Fibroblast of villous mesenchyme (primary cell): ENCODE measurements at places on chromosomes 16 and 17.

DNA sequence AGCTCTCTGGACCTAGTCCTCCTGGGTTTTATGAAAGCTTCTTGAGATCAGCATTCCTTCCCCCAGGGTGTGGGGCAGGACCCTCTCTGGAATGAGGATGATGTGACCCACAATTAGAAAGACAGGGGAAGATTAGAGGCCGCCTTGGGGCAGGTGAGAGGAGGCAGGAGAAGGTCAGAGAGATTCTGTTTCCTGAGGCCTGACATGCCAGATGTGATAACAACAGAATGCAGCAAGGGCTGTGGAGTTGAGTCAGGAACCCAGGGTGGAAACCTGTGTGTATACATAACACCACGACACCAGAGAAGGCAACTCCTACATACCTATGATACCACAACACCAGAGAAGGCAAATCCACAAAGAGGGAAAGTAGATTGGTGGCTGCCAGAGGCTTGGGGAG lies 5.4 kb upstream of the SLC5A10 start:
- no peak for DNase-seq

GRCh38 chr16:88062341-88063210 lies 111.3 kb downstream of the BANP start:
- peak; percentile 78 for DNase-seq

- no peak for DNase-seq
Measured at GRCh38 chr16:89312194-89312593, 94.7 kb downstream of the ZNF778 start.

- peak; percentile 8 for DNase-seq
Measured at GRCh38 chr16:57941016-57941664, 29.8 kb downstream of the CNGB1 start.

DNA sequence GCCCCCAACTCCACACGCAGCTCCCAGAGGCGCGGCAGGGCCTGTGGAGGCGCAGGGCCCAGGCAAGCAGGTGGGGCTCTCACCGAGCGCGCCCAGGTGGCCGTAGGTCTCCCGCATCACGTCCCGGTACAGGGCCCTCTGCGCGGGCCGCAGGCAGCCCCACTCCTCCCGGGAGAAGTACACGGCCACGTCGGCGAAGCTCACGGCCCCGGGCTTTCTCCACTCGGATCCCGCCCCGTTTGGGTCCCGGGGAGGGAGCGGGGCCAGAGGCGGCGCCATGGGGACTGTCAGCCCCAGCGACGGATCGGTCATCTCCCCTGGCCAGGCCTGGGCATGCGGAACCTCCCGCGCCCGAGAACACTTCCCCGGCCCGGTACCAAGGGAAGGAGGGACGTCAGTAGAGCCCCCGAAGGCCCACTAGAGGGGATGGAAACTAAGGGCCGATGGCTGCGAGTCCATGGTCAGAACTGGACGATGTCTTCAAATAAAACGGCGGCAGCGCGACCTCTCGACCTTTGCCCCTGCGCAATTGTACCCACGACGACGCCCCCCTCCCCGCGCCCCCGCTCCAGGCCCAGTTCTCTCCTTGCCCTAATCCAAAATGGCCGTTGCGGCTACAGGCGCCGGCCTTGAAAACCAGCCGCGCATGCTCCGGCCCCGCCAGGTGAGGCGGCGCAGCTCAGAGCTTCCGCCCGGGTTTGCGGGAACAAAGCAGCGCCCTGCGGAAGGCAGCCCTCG lies at the start of gene ZNF747:
Gene ZNF747 (minus strand): TSS at position 491 of the 738 bp plus-strand sequence. CDS start 179 bp downstream, at position 312.
- peak; percentile 84 for DNase-seq

DNA sequence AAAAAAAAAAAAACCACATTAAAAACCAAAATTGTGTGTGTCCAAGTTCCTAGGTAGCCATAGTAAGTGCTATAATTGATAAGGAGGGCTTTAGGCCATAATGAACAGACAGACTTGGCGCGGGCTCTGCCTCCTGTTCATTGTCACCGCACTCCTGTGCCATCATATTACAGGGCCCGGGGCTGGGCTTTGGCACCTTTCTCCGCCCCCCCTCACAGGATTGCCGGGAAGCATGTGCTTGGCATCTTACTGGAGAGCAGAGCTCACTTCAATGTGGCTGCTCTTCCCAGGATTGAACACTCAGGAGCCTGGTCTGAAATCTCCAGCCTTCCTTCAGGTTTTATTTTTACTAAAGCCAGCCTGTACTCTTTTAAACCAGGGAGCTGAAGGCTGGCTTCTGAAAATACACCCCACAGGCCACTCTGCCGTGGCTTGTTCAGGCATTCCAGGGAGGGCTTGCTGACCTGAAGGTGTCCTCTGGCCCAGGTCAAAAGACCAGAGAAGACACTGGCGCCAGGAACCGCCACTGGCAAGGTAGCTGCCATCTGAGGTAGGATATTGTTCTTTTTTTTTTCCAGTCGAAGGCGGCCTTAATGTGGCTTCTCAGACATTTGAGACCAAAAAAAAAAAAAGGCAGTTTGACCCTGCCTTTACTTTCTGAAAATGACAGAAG lies 39.3 kb downstream of the DHRS7B start:
- no peak for DNase-seq

DNA sequence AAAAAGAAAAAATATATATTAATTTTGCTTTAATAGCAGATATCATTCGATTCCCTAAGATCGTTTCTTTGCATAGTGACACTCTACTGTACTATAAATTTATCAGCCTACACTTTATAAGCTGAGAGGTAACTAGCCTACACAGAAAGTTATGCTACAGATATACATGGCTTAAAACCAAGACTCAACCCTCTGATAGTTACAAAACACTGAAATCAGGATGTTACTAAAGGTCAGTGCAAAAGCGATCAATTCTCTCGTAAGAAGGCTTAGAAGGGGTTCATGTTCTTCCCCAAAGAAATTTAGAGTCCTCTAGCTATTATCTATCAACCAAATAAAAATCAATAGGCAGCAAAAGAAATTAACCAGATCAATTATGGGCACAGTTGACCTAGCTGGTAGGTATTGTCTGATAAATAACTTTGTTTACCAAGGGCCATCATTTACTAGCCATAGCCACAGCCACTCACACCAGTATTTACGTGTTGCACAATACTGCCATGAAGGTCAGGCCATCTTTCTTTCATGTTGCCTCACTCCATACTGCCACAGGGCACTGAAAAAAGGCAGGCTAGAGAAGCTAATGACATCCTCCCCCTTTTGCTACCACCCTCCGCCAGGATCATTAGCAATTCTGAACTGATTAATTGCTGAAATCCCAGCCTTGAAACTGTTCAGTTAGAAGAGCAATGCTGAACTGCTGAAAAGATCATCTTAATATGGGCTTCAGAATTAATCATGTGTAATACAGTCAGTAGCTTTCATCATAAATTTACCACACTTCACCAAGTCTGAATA lies 43.7 kb downstream of the RND2 start:
- DNase-seq, result peak; percentile 45

GRCh38 chr17:16512011-16512410 lies 20.0 kb upstream of the LRRC75A start:
- DNase-seq, result no peak
